IPS DF 19.7 (cell line): ENCODE measurements at places on chromosomes 16 and 17.

- DNase-seq: no peak
These were observed 22.9 kb upstream of the PSMC5 start for GRCh38 chr17:63804328-63804727.

- DNase-seq: no peak
These were observed 40.4 kb downstream of the UBE2G1 start for GRCh38 chr17:4326112-4326511.

- no peak for DNase-seq
These were observed 2.7 kb downstream of the ZFPM1 start for GRCh38 chr16:88455610-88456355.

- no peak for DNase-seq
These were observed 9.8 kb downstream of the TP53 start for GRCh38 chr17:7677388-7678067.

DNA sequence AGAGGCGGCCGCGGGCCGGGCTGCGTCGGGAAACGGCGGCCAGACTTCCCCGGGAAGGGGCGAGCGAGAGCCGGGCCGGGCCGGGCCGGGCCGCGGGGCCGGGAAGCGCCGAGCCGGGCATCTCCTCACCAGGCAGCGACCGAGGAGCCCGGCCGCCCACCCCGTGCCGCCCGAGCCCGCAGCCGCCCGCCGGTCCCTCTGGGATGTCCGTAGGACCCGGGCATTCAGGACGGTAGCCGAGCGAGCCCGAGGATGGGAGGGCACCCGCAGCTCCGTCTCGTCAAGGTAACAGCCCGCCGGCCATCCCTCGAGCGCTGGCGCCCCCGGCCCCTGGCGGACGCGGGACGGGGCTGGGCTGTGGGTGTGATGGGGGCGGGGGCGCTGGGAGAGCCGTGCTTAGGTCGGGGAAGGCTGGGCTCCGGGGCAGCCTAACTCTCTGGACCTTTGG lies at the start of gene CRHR1:
TSS of gene CRHR1 (plus strand) at position 28 of the 448 bp plus-strand sequence. CDS start at position 253, 225 bp downstream.
- no peak for DNase-seq

- no peak for DNase-seq
These were observed 90.4 kb downstream of the IRF8 start for GRCh38 chr16:85989376-85989775.
